ENCODE measurements at places on chromosomes 6 and 20.

GRCh38 chr20:61628901-61629601, 377.0 kb downstream of the CDH4 start:
- DNase-seq: no peak

- DNase-seq: no peak
Observed at GRCh38 chr20:62097881-62098407, 24.3 kb upstream of the LSM14B start.

GRCh38 chr20:60102665-60103210, 144.5 kb downstream of the CDH26 start:
- DNase-seq: no peak

- no peak for DNase-seq
Observed at GRCh38 chr20:51470907-51471411, 71.6 kb downstream of the NFATC2 start.

- DNase-seq: no peak
Observed at GRCh38 chr20:31722257-31723068, at the start of gene BCL2L1. TSS of gene BCL2L1 (minus strand) at chr20:31722868. CDS start at chr20:31722218, 650 bp downstream.

- no peak for DNase-seq
Observed at GRCh38 chr6:35027807-35028206, 113.3 kb downstream of the TCP11 start.

- peak; percentile 39 for DNase-seq
Observed at GRCh38 chr6:156828280-156828703, 51.1 kb downstream of the ARID1B start.

DNA sequence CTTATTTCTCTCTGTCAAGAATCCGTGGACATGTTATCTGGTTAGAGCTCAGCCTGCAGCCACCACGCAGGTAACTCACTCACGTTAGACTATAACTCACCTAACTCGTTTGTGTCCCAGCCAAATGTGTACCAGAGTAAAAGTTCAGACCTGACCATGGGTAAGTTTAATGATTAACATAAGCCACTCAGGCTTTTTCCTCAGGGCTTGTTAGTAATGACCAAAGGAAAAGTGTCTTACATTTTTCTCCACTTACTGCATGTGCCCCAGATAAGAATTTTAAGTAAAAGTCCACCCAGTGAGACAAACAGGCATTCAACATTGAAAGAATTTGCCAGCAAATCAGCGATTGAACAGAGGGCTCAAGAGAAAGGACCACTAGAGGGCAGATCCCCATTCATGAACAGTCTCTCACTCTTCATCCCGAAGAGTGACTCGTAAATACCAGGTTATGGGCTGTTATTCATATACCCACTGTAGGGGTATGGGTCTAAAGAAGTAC, at the start of gene PKHD1:
PKHD1 (minus strand) TSS at position 116 of the 502 bp plus-strand sequence. CDS start 2,680 bp downstream, outside the sequence.
- DNase-seq: no peak

DNA sequence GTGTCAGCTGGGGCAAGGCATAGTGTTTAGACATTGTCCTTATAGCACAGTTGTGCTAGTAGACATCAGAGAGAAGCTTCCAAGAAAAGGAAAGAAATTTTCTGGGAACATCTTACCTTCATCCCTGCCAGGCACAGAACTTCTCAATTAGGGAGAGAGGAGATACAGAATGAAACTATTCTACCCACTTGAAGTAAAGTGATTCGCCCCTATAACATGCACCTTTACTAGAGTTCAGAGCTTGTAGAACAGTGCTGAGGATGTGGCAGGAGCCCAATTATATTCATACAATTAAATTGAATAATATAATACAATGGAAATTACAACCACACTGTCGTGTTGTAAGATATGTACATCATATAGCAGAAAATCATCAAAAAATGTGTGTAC, 1063.9 kb upstream of the CITED2 start:
- DNase-seq: no peak

- DNase-seq: no peak
Observed at GRCh38 chr6:19845266-19846041, 8.3 kb downstream of the ID4 start.

Data from HTR-8/SVneo (cell line).